ENCODE measurements at places on chromosomes 1 and 21. TPM values are rescaled to one million over a fixed set of nuclear protein-coding genes. Genes with fewer than 3 reads are reported as not detected.

The TEDDM1 gene
- polyA plus RNA-seq: not detected

DNA sequence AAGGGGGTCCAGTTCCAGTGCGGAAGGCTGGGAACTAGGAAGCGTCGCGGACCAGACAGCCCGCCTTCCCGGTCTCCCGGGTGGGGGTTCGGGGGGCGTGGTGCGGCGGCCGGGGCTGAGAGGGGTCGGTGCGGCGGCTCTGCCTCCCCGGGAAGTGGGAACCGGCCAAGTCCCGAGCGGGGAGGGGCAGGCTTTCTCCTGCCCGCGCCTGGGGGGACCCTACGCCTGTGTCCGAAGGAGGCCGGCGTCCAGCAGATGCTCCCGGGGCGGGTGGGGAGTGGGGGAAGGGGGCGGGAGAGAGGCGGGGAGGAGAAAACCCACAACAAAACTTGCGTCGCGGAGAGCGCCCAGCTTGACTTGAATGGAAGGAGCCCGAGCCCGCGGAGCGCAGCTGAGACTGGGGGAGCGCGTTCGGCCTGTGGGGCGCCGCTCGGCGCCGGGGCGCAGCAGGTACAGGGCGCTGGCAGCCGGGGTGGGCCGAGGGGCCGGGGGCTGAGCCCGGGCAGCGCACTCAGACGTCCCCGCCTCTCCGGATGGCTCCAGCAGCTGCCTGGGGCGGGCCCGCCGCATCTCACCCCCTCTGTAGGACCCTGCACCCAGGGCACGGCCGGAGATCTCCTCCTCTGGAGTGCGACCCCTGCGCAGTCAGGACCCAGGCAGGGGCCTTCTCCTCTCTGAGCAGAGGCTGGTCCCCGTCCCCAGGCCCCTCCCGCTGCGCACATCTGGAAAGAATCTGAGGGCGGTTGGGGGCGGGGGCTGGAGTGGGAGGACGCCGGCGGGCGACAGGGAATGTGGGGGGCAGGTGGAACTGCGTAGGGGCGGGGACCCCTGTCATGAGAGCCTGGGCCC is at the start of gene PODN:
Gene PODN, plus strand, starts transcription at position 355 of the 849 bp plus-strand sequence. CDS start 7,643 bp downstream, outside the sequence.
- no peak for DNase-seq

DNA sequence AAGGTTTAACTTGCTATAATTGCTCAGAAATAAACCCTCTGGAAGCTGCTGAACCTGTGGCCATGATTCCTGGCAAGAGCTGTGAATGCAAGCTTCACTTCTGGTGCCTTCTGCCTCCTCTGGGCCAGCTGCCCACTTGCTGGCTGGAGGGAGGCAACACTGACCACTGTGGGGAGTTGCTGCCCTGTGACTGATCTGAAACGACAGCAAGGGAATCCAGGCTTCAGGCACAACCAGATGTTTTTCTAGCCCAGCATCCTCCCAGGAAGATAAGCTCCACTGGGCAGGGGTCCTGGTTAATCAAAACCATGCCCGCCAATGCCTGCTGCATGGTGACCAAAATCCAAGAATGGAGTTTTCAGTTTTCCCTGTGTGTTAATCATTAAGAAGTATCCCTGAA is 180.0 kb upstream of the HMGB4 start:
- no peak for DNase-seq

The AMY1A gene
- polyA plus RNA-seq: not detected

- DNase-seq: peak; percentile 49
Observed at GRCh38 chr1:231590453-231591198, 36.0 kb upstream of the DISC1 start.

- DNase-seq: no peak
Observed at GRCh38 chr1:183200451-183200850, 14.4 kb downstream of the LAMC2 start.

The AGMAT gene
- polyA plus RNA-seq: 0.74 TPM

GRCh38 chr1:212864201-212864600 is 6.1 kb downstream of the FLVCR1 start:
- no peak for DNase-seq

DNA sequence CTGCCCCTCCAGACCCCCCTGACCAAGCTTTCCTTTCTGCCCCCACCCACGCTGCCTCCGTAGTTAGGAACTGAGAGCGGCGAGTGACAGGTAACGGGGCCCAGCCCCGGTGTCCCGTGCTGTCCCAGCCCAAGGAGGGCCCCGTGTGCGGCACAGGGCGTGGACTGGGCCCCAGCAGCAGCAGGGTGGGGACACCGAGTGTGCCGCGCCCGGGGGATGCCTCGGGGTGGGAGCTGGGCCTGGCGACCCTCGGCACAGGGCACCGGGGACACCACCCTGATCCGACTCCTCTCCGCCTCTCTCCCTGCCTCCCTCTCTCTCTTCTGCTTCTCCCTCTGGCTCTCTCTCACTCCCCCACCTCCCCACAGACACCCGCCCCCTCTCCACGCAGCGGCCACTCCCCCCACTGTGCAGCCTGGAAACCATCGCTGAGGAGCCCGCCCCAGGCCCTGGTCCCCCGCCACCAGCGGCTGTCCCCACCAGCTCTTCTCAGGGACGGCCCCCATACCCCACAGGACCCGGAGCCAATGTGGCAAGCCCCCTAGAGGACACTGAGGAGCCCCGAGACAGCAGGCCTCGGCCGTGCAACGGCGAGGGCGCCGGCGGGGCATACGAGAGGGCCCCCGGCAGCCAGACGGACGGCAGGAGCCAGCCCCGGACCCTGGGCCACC is 22.7 kb downstream of the PANK4 start:
- no peak for DNase-seq

DNA sequence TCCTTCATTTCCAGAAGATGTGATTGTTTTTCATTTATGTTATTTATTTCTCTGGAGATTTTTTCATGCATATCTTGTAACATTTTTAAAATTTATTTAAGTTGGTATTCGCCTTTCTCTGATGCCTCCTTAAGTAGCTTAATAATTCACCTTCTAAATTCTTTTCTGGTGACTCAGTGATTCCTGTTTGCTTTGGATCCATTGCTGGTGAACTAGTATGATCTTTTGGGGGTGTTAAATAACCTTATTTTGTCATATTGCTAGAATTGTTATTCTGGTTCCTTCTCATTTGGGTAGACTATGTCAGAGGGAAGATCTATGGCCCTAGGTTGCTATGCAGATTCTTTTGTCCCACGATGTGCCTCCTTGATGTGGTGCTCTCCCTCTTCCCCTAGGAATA is 1347.2 kb upstream of the B3GALT2 start:
- no peak for DNase-seq
